Neural crest cell (in vitro differentiated cells): ENCODE measurements at places on chromosomes 11 and 22. TPM values are rescaled to one million over a fixed set of nuclear protein-coding genes. Genes with fewer than 3 reads are reported as not detected.

The OR52H1 gene
- total RNA-seq, result not detected in 2 replicates

The OR10D3 gene
- total RNA-seq, result not detected in 2 replicates

The NOX4 gene
- total RNA-seq, result 5.1 and 6.2 TPM in 2 replicates

The FAT3 gene
- 34.2 and 39.2 TPM in 2 replicates for total RNA-seq

DNA sequence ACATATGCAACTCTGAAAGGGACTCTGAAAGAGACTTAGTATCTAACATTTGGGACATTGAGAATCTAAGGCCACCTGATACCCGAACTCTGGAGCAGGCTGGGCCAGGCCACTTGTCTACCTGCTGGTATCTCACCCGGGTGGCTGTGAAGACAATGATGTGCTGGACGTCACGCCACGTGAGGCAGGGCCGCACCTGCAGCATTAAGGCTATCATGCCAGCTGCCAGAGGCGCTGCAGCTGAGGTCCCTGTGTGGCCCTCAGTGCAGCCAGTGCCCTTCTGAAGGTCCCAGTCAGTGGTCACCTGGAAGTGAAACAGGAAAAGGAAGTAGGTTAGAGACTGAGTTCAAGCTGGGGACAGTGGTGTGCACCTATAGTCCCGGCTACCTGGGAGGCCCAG is 12.4 kb downstream of the PCSK7 start:
- no peak for DNase-seq
